Eye (tissue), 1 donor: ENCODE measurements at places on chromosomes 6 and 20.

- DNase-seq: no peak
These were observed 18.9 kb upstream of the NXT1 start for GRCh38 chr20:23331450-23332350.

- DNase-seq: peak; percentile 46
These were observed 367.2 kb downstream of the HTR1B start for GRCh38 chr6:77095936-77096627.

DNA sequence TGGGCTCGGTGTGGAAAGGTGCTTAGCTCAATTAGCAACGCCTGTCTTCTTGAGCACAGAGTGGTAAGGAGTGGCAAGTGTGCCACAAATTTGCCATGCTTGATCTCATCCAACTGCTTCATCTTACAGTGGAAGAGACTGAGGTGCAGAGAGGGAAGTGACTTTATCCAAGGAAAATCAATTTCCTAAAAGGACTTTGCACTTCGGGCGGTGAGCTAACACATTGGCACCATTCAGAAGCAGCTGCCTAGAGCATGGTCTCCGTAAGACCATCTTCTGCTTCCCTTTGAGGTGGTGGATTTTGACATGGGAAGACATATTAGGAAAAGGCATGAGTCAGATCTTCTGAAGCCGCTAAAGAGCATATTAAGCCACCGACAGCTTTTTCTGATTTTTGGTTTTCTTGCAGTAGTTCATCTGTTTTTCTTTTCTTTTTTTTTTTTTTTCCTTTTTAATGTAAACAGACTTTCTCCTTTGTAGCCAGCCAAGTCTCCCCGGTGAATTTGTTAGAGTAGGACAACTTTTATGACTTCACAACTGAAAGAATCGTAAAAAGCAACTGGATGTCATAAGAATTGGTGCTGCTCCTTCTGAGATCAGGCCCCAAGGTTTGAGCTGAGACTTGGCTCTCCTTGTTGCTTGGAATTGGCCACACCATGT, 273.2 kb downstream of the CDC5L start:
- DNase-seq: no peak

DNA sequence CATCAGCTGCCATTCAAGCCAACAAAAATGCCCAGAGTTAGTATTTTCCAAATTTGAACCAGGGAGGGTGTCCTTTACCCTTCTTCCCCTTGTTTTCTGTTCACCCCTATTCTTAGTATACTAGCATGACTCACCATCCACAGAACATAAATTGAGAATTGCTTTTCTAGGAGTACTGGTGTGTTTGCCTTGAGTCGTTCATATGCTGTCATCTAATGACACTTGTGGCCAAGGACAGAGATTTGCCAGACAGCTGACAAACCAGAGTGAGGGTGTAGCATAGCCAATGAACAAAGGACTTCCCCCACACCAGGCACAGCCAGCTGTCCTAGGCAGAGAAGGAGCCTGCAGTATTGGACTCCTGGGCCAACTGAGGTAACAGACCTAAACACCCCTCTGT, 62.2 kb downstream of the FILIP1 start:
- DNase-seq: peak; percentile 48

GRCh38 chr6:51529240-51529639, 558.2 kb downstream of the PKHD1 start:
- no peak for DNase-seq
